Foreskin keratinocyte (primary cell): ENCODE measurements at places on chromosomes 7 and 10. TPM values are rescaled to one million over a fixed set of nuclear protein-coding genes. Genes with fewer than 3 reads are reported as not detected.

DNA sequence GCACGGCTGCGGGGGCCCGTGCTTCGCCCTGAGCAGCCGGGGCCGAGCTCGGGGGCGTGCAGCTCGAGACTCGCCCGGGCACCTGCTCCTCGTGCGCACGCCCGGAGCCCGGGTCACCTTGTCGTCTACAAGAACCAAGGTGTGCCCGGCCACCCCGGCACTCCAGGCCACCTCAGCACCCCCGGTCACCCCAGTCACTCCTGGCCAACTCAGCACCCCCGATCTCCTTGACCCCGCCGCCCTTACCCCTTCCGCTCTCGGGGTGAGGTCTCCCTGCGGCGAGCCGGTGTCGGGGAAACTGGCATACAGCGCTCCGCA lies 268 bp upstream of the IGFBP3 start:
- DNase-seq: no peak

DNA sequence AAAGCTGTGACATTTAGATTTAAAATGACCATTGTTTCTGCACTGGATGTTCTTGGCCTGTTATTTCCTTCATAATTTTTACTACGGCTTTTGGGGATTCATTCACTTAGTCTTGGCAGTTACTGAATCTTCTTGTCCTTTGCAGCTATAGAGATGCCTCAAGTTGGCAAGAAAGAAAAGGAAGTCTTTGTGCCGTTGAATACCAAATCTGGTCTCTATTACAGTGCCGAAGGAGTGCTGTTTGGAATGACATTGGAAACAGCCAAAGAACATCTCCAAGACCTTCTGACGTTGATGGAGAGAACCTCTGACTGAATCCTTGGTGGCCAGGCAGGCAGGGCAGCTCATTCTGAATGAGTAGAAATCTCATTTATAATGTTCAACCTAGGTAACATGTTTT lies 54.3 kb upstream of the NRP1 start:
- DNase-seq: no peak

DNA sequence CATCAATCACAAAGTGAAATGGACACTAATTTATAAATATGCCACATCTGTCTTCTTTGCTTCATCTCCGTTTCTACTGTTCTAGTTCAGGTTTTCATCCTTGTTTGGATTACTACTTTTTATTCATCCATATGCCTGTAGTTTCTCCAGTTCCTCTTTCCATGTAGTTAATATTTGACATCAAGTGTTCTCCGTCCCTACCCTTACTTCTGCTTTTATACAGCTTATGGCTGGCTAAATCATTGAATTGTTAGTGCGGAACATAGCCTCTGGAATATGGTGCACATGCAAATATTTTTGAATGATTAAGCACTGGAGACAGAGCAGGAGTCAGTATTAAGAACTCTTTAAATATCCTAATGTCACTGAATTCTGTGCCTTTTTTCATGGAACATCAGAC lies 230.0 kb upstream of the PPP1R3A start:
- no peak for DNase-seq

GRCh38 chr10:47252093-47252780 lies 47.8 kb upstream of the GDF10 start:
- DNase-seq: no peak

DNA sequence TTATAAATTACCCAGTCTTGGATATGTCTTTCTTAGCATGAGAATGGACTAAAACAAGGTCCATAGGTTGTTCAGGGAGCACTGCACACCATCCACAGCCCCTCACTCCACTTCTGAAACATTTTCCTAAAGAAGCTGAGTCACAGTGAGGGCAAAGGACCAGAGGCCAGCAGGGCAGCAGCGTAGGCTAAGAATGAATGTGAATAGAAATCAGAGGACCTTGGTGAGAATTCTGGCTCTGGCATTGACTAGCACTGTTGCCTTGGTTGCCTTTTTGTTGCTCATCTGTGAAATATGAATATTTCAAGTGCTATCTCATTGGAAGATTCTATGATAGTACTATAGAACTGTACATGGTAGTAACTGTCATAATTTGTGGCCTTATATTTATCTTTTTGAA lies 41.7 kb upstream of the TOMM7 start:
- DNase-seq: no peak

DNA sequence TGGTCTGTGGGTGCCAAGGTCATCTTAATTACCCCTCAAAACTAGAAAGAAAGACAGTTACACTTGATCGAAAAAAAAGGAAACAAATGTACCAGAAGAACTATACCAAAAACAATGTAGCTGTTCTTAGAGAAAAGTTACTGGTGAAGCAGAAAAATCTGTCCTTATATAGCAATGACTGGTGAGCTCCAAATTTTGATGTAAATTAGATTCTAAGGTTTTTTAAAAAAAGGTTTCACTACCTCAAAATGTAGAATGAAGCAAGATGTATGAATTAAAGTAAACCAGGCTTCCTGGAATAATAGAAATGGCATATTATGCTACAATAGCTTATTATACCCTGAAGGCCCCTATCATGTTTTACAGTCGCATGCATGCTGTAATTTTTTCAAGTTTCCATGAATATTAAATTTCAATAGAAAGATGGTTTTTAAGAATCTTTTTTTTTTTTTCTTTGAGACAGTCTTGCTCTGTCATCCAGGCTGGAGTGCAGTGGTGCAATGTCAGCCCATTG lies 28.4 kb upstream of the FKBP9 start:
- no peak for DNase-seq

GRCh38 chr10:93261961-93262610 lies 188.4 kb downstream of the CYP26A1 start:
- DNase-seq: peak; percentile 54

DNA sequence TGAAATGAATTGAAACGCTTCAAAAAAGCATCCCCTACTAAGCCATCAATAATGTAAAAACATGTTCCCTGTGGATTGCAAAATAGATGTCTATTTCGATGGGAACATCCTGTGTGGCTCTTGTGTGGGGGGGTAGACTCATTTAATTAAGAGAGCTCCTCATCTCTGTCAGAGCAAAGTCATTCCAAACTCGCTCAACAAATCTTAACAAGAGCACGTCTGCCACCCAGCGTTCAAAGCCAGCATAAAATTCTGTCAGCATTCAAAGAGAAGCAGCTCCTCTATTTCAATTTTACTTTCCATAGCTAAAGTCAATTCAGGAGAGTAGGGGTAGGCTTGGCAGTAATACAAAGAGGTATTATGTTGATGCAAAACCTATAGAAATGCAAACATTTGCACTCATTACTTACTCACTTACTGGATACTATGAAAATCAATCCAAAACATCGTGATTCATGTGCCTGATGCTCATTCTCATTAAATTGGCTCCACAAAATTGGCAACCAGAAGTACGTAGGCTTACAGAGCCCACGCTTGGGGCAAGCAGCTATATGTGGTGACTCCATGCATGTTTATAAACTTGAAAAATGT lies 114.9 kb downstream of the IPMK start:
- peak; percentile 32 for DNase-seq

- DNase-seq: no peak
These were observed 108.7 kb upstream of the ADARB2 start for GRCh38 chr10:1846032-1846431.

DNA sequence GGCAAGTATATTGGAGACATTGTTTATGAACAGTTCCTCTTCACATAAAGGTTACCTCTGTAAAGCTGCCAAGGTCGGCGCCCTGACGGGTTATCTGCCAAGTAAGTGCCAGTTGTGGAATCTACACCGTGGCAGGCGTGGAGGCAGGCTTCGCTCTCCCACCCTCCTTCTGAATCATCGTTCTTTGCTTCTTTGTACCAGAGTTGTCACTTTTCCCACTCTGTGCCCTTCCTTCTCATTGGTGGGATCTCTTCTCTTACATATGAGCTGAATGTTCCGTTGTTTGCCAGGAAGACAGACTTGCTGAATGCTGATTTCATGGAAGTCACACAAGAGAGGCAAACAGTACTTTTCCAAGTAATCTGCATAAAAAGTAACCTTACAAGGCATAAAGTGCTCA lies 40.6 kb upstream of the PTPRZ1 start:
- DNase-seq: peak; percentile 12

DNA sequence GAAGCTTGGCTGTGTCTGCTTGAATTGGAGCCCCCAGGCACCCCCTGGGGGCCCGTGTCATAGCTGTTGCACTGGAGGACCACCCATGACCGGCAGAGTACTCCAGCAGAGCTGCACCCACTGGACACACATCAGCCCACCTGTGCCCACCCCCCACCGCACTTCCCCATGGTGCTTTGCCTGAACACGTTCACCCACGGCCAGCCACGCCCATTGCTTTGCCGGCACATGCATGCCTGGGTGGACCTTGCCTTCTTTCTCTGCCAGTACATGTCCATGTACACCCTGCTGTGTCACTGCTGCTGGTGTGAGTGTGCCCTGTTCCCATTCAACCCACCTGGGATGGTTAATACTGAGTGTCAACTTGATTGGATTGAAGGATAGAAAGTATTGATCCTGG lies 88.7 kb downstream of the SAMD9 start:
- DNase-seq: peak; percentile 78

GRCh38 chr10:18216482-18216881 lies 76.3 kb downstream of the CACNB2 start:
- DNase-seq: no peak

- no peak for DNase-seq
These were observed 307.1 kb downstream of the ANKRD7 start for GRCh38 chr7:118531566-118531965.

- no peak for DNase-seq
These were observed 129.6 kb downstream of the PRPF18 start for GRCh38 chr10:13716081-13717071.

GRCh38 chr10:77944519-77944918 lies 18.0 kb upstream of the DLG5 start:
- DNase-seq: peak; percentile 36

DNA sequence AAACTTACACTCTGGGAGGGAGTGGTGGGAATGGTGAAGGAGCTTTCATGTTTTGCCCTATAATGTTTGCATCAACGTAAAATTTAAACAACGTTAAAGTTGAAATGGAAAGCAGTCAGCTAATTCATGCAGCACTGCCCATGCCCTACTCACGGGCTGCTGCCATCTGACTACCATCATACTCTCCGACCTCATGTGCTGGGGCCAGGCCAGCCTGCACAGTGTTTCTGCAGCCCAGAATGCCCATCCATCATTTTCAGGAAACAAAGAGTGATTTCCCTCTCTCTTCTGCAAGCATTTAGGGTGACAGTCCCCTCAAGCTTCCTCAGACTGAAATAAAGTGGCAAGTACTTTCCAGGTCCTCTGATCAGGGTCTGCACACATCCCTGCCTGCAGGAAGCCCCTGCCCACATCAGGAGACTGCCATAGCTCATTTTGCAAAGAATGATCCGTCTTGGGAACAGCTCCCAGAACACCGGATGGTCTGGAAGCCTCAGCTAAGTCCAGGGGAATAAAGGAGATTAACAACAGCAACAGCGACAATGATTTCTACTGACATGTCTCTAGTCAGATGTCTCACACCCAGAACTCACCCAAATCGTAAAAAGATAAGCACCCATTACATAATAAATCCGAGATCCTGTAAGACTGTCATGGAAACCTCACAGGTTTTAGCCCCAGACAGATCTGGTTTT lies 40.3 kb downstream of the ARHGAP22 start:
- DNase-seq: no peak

DNA sequence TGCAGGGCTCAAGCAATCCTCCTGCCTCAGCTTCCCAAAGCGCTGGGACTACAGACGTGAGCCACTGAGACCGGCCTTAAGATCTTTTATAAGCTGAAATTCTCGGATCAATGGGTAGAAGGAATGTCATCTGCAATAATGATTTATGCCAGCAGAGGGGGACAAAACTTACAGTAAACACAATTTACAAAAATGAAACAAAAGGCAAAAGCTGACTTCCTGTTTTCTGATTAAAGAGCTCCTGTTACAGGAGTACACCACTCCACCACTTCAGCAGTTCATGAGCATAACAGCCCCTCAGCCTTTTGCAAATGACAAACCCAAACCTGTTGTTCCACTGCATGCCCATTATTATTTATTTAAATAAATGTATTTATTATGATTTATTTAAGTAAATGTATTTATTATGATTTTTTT lies 88.5 kb upstream of the ATP6V0A4 start:
- peak; percentile 41 for DNase-seq

DNA sequence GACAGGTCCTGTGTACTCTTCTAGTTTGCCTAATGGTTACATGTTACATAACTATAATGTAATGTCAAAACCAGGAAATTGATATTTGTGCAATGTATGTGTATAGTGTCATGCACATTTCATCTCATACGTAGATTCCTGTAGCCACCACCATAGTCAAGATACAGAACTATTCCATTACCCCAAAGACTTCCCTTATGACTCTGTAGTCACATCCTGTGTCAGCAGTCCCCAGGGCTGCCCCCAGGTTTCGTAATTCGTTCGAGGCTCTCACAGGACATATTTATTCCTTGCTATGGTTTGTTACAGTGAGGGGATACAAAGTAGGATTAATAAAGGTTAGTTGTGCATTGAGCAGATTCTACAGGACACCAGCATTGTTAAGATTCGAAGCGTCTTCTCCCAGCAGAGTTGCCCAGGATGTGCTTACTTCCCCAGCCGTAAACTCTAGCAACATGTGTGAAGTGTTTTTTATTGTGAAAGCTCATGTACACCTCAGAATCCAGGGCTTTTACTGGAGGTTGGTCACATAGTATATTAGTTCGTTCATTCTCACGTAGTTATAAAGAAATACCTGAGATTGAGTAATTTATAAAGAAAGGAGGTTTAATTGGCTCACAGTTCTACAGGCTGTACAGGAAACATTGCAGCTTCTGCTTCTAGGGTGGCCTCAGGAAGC lies 18.6 kb downstream of the RABGEF1 start:
- no peak for DNase-seq

- no peak for DNase-seq
These were observed 52.5 kb upstream of the FRMD4A start for GRCh38 chr10:14383266-14383665.

GRCh38 chr10:118474111-118474510 lies 121.3 kb downstream of the PRLHR start:
- DNase-seq: no peak

DNA sequence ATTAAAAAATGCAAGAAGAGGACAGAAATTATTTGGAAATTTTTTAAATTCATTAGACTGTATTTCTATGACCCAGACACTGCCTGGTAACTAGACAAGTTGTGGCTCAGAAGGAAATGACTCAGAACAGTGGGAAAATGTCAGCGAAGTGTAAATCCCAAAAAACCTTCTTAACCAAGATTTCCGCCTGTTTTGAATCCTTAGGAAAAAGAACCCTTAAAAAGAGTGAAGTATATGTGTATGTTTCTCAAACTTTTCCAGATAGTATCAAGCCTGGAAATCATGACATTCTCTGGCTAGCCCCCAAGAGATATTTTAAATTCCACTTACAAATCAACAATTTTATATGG lies 42.7 kb upstream of the PLXNA4 start:
- DNase-seq: no peak

DNA sequence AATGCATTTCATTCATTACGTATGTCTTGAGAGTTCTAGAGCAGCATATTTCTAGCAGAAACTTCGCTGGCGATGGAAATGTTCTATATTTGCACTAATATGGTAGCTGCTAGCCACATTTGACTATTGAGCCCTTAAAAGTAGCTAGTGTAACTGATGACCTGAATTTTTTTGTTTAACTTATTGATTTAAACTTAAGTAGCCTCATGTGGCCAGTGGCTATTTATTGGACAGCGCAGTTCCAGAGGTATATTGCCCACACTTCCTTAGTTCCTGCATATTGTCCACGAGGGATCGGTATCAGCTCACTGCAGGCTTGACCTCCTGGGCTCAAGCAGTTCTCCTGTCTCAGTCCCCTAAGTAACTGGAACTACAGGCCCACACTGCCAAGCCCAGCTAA lies 3.7 kb downstream of the PSTK start:
- DNase-seq: no peak

The NPSR1 gene
- not detected in 2 replicates for total RNA-seq

The KCND2 gene
- not detected in 2 replicates for total RNA-seq

The LRIT1 gene
- not detected in 2 replicates for total RNA-seq

The PNLIPRP1 gene
- total RNA-seq: not detected in 2 replicates

The PNLIPRP2 gene
- not detected in 2 replicates for total RNA-seq

The TRIM56 gene
- 13.2 and 14.6 TPM in 2 replicates for total RNA-seq

The FXYD4 gene
- not detected in 2 replicates for total RNA-seq

The MAGI2 gene
- total RNA-seq: 0.51 and 0.81 TPM in 2 replicates
